NCI-H446 (cell line): ENCODE measurements at places on chromosomes 7 and 10.

GRCh38 chr10:118045837-118046394, 825 bp downstream of the RAB11FIP2 start:
- no peak for DNase-seq

GRCh38 chr10:124875596-124875995, 66.3 kb upstream of the ZRANB1 start:
- DNase-seq = no peak

- no peak for DNase-seq
These were observed 20.6 kb downstream of the SLC18A2 start for GRCh38 chr10:117261501-117261900.

DNA sequence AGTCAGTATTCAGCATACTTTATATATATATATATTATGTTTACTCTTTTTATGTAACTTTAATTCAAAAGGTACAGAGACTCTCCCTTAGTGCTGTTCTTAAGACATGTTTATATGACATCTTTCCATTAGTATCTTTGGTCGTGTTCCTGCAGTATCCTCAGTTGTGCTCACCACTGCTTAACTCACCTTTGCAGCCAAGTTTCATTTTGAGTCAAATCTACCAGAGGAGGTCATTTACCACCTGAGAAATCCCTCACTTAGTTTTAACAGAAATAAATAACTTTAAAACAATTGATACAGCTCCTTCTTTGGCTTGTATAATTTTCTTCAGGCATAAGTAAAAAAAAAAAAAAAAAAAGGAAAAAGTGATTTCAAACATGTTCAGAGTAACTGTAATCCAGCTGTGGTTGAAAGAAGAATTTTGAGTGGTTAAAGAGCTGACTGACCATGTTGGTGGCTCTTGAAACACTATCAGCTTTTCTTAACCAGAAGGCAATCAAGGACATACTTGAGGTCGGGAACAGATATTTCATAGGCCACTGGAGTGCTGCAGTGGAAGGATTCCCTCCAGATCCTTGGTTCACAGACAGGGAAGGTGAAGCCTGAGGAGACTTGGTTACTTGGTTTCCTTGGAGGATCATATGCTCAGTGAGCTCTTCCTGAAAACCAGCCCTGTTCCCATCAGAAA, 116.8 kb downstream of the AUTS2 start:
- DNase-seq = no peak

DNA sequence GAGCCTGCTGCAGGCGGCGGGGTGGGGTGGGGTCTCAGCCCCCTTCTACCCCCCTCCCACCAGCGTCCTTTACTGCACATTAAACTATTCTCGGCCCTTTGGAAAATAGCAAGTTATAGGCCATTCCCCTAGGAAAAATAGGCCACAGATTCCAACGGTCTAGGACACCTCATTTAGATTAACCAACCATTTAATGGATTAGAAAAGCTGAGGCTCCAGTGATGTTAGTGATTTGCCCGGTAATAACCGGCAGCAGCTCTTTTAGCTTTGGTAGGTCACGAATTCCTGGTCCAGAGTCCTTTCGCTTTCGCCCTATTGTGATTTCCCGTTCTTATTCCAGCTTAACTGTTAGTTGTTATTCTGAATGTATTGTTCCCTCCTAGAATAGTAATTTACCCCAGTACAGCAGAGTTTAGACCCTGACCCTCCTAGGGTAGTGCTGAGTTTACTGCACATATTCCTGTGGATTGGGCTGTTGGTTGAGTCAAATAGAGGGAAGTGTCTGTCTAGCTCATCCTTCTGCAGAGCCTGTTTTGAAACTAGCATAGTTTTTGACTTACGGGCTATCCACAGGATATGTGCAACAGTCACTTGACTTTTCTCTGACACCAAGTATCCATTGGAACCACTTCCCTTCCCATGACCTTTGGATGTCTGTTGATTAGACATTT, 754 bp downstream of the GSTO1 start:
- no peak for DNase-seq
